GM23338 (cell line): ENCODE measurements at places on chromosomes 16 and 17. TPM values are rescaled to one million over a fixed set of nuclear protein-coding genes. Genes with fewer than 3 reads are reported as not detected.

GPR179 gene
- 0.03 and 0.04 TPM in 2 replicates for total RNA-seq

VTN gene
- total RNA-seq: 0.35 TPM in 1 of 2 replicates, not detected in the other

TNS4 gene
- 0.08 and 4.9 TPM in 2 replicates for total RNA-seq

GPR142 gene
- total RNA-seq: not detected in 2 replicates

ODAD4 gene
- 0.12 and 1.8 TPM in 2 replicates for total RNA-seq

NPIPB6 gene
- total RNA-seq: 1.5 TPM in 1 of 2 replicates, not detected in the other

DNAH9 gene
- 0.27 TPM in 1 of 2 replicates, not detected in the other for total RNA-seq

SPATA22 gene
- total RNA-seq: not detected in 2 replicates

ACSM3 gene
- 8.7 and 13.4 TPM in 2 replicates for total RNA-seq

CHST6 gene
- 13.2 and 22.2 TPM in 2 replicates for total RNA-seq

MT2A gene
- 8.9 and 13.9 TPM in 2 replicates for total RNA-seq

KRT39 gene
- not detected in 2 replicates for total RNA-seq

- no peaks in the 10 kb centered on the region for H3K36me3 ChIP-seq
- no peak overlapping the region for H3K4me3 ChIP-seq
- H3K4me1 ChIP-seq: no peaks in the 10 kb centered on the region
- no peak for DNase-seq
These were observed 1327.5 kb upstream of the CDH8 start for GRCh38 chr16:63363738-63364137.

- H3K4me3 ChIP-seq: peak overlapping the region; percentile 78
- H3K27ac ChIP-seq: no peak overlapping the region
- DNase-seq: peak; percentile 67
- 0 out of 2 replicates have a peak, but pooled peaks cover 9% of the 10 kb centered on the region for H3K27me3 ChIP-seq
- peaks cover 9% of the 10 kb centered on the region; the same call in 1 of the 2 replicates for H3K4me1 ChIP-seq
These were observed 22.2 kb upstream of the C17orf113 start for GRCh38 chr17:42072323-42073187.

DNA sequence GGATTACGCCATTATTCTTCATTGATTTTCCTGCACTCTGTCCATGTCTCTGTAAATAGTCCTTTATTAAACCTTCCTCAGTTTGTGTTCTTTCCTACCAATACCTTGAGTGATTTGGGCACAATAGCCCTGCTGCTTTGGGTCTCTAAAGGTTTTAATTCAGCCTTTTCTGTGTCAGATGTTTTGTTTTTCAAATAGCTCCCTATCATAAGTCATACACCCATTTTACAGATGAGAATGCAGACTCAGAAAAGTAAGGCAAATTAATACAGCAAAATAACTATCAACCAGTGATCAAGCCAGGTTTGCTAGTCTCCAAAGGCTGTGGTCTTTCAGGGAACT is 25.0 kb upstream of the KPNB1 start:
- H3K4me3 ChIP-seq: no peak overlapping the region
- no peak for DNase-seq
- H3K36me3 ChIP-seq: peaks cover 11% of the 10 kb centered on the region
- H3K4me1 ChIP-seq: 0 out of 2 replicates have a peak, but pooled peaks cover 5% of the 10 kb centered on the region

DNA sequence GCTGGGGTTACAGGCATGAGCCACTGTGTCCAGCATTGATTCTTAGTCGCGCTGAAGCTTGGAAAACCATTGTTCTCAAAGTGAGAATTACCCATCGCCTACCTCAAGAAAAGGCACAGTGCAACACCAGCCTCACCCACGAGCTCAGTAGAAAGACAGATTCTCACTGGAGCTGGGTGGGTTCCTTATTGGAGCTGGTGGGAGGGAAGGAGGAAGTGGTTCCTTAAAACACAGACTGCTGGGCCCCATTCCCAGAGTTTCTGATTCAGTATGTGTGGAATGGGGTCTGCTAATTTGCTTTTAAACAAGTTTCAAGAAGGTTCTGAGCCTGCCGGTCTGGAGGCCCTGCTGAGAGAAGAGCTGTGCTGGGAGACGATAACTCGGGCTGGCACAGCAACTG is 264.7 kb downstream of the ENGASE start:
- H3K36me3 ChIP-seq: no peaks in the 10 kb centered on the region
- H3K27me3 ChIP-seq: no peaks in the 10 kb centered on the region
- H3K27ac ChIP-seq: no peak overlapping the region
- no peaks in the 10 kb centered on the region for H3K4me1 ChIP-seq

DNA sequence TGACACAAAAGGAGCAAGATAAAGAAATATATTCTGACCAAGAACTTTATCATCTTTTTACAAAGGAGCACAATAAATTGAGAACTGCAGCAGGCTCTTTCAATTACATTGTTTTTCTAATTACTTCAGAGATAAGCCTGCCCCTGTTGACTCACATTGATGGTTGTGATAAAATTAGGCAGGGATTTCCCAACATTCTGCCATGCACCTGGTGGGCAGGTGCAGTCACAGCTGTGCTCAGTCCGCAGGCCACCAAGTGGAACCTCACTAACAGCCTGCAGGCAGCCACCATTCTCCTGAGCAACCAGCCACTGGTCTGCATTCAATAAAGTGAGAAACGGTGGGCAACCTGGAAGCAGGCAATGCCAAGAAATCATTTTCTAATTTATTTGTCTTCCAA is 5.1 kb downstream of the FANCA start:
- H3K4me1 ChIP-seq: no peaks in the 10 kb centered on the region
- no peak for DNase-seq
- H3K27me3 ChIP-seq: no peaks in the 10 kb centered on the region
- H3K36me3 ChIP-seq: peaks cover 28% of the 10 kb centered on the region
- H3K27ac ChIP-seq: no peak overlapping the region
- H3K4me3 ChIP-seq: no peak overlapping the region

DNA sequence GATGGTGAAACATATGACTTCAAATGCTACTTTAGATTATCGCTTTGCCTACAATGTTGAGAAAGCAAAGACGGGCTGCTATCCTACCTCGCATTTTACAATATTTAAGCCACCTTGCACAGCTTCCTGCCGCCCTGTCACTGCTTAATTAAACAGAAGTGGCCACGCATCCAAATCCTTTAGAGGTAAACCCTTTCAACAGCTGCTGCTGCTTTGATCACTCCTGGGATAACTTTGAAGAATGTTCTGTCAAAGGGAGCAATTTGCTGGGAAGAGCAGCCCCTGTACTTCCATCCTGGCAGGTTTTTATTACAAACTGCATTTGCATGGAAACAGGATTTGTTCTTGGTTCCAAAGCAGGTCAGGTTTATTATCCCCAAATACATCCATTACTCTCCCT is 24.2 kb upstream of the SSTR2 start:
- DNase-seq: no peak
- H3K4me3 ChIP-seq: no peak overlapping the region
- no peaks in the 10 kb centered on the region for H3K36me3 ChIP-seq
- no peak overlapping the region for H3K27ac ChIP-seq

- no peak overlapping the region for H3K4me3 ChIP-seq
- no peaks in the 10 kb centered on the region for H3K4me1 ChIP-seq
- DNase-seq: no peak
These were observed 291.2 kb upstream of the MON1B start for GRCh38 chr16:76899767-76900166.

DNA sequence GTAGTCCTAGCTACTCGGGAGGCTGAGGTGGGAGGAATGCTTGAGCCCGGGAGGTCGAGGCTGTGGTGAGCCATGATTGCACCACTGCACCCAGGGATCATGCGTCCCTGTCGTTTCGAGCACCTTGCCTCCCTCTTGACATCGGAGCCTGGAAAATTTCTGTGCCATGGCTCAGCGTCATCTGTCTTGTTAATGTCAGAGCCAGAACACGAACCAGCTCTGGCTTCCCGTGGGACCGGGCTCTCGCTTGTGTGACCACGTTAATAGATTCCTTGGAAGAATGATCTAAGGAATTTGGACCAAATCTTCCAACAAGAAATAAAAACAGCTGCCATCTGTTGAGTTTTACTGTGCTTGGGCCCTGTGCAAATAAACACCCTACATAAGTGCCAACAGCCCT is 117.7 kb downstream of the ABCC1 start:
- no peak overlapping the region for H3K4me3 ChIP-seq
- H3K36me3 ChIP-seq: peaks cover 5% of the 10 kb centered on the region; the same call in 1 of the 2 replicates
- no peaks in the 10 kb centered on the region for H3K27me3 ChIP-seq
- DNase-seq: no peak

DNA sequence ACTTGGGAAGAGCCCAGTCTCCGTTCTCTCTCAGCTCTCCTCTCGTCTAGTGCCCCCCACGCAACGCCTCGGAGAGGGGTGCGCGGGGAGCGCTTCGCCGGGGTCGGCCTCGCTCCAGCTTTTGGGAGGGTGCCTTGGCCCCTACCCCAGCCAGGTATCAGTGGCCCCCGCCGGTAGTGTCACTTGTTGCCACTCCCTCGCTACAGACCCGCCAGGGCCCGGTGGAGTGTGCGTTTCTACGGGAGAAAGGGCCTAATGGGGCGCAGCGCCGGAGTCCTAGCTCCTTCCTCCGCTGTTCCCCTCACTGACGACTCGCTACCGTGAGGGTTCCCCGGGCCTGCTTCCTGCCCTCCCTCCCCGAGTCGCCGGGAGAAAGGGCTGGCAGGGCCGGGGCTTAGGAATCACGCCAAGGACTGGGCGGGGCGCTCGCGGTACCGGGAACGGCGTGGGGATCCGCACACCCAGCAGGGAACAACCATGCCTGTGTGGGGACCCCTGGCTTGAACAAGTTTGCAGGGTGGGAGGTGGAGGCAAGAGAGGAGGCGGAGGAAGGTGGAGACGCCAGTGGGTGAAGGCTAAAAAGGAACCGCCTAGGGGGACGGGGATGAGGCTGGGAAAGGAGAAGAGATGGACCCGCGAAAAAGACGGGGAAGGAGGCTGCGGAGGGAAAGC is 997 bp upstream of the CDH11 start:
- no peaks in the 10 kb centered on the region for H3K36me3 ChIP-seq
- DNase-seq: peak; percentile 59

DNA sequence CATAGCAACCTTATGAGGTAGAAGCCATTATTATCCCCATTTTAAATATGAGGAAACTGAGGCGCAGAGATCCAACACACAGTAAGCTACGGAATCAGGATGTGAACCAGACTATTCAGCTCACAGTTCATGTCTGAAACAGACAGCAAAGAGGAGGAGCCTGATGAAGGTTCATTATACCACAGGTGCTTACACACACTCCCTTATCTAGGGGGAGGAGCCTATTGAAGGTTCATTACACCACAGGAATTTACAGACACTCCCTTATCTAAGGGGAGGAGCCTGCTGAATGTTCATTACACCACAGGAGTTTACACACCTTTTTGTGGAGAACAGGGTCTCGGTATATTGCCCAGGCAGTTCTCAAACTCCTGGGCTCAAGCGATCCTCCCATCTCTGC is 21.9 kb downstream of the C16orf95 start:
- H3K4me1 ChIP-seq: no peaks in the 10 kb centered on the region
- no peak overlapping the region for H3K27ac ChIP-seq
- no peaks in the 10 kb centered on the region for H3K27me3 ChIP-seq
- DNase-seq: peak; percentile 76
- no peaks in the 10 kb centered on the region for H3K36me3 ChIP-seq

DNA sequence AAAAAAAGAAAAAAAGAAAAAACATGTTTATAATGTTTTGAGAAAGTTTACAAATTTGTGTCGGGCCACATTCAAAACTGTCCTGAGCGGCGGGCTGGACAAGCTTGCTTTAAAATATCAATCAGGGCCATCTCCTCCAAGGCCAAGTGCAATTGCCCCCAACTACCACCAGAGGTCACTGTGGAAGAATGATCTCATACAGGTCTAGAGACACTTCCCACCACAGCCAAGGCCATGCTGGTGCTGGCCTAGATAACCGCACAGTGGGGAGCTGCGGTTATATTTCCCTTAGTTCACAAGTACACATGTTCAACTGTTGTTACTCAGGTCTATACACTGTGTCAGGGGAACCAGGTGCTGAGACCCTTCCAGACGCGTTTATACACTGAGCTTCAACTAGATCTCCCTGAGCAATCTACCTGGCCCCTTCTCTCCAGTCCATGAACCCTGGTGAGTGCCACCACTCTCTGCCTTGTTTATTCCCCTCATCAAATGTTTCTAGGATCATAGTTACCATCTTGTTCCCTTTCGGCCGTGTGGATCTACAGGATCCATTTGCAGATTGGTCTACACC is 83.8 kb upstream of the CCL2 start:
- peak; percentile 88 for DNase-seq
- no peak overlapping the region for H3K27ac ChIP-seq
- H3K4me3 ChIP-seq: no peak overlapping the region
- H3K36me3 ChIP-seq: no peaks in the 10 kb centered on the region

- no peaks in the 10 kb centered on the region for H3K27me3 ChIP-seq
- no peak within 1 kb of the TSS for H3K27ac ChIP-seq
- peak; percentile 47 for DNase-seq
These were observed at the start of gene KRT222 for GRCh38 chr17:40664582-40665333. TSS of gene KRT222 (minus strand) at chr17:40665177. CDS start at chr17:40665099, 78 bp downstream.

- no peak for DNase-seq
- H3K27ac ChIP-seq: no peak overlapping the region
- H3K27me3 ChIP-seq: no peaks in the 10 kb centered on the region
- no peak overlapping the region for H3K4me3 ChIP-seq
These were observed 5.0 kb upstream of the SRL start for GRCh38 chr16:4246777-4247459.

DNA sequence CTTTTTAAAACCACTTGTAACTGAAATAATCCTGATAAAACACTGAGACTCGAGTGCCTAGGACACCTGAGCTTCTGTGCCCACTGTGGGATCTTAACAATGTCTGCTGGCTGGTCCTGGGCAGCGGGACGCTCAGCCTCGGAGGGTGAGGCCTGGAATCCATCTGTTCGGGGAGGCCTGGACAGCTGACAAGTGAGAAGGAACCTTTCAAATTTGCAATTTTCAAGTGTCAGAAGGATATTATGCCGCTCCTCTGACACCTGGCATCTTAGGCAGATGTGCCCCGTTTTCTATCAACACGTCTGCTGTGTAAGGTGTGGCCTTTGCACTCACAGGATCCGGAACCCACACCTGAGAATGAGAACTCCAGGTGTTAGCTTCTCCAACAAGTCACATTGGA is 33.1 kb upstream of the C16orf78 start:
- H3K27ac ChIP-seq: no peak overlapping the region
- no peak for DNase-seq
- no peaks in the 10 kb centered on the region for H3K4me1 ChIP-seq
- H3K27me3 ChIP-seq: no peaks in the 10 kb centered on the region

GRCh38 chr17:33055171-33055611 is 63.5 kb downstream of the SPACA3 start:
- DNase-seq: peak; percentile 6
- H3K4me1 ChIP-seq: no peaks in the 10 kb centered on the region
- H3K27me3 ChIP-seq: no peaks in the 10 kb centered on the region
- H3K36me3 ChIP-seq: no peaks in the 10 kb centered on the region
- no peak overlapping the region for H3K4me3 ChIP-seq

DNA sequence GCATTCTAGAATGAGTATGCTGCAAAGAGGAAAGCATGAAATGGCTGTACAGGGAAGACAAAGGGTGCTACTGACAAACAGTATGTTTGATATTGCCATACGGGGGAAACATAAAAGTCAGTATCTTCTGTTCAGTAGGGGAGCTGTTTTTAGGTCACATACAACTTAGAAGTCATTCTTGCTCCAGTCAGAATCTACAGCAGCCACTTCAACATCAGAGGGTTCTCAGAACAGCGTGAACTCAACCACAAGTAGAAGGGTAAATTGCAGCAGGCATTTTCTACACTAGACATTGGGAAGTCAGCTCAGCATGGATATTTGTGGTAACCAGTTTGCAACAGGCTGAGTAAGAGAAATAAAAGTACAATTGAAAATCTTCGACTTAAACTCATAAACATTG is 1241.8 kb upstream of the GOT2 start:
- no peak for DNase-seq
- H3K4me3 ChIP-seq: no peak overlapping the region
- H3K27me3 ChIP-seq: no peaks in the 10 kb centered on the region
- H3K36me3 ChIP-seq: no peaks in the 10 kb centered on the region
- H3K27ac ChIP-seq: no peak overlapping the region
- no peaks in the 10 kb centered on the region for H3K4me1 ChIP-seq

GRCh38 chr16:30947859-30948666 is 805 bp upstream of the ORAI3 start:
- peaks cover 7% of the 10 kb centered on the region; the same call in 1 of the 2 replicates for H3K4me1 ChIP-seq
- peaks cover 12% of the 10 kb centered on the region for H3K36me3 ChIP-seq
- peak; percentile 100 for DNase-seq
